ENCODE measurements at places on chromosomes 6 and 20.
A peak's percentile ranks its signal among the peaks of the same experiment; 100 is the strongest.

DNA sequence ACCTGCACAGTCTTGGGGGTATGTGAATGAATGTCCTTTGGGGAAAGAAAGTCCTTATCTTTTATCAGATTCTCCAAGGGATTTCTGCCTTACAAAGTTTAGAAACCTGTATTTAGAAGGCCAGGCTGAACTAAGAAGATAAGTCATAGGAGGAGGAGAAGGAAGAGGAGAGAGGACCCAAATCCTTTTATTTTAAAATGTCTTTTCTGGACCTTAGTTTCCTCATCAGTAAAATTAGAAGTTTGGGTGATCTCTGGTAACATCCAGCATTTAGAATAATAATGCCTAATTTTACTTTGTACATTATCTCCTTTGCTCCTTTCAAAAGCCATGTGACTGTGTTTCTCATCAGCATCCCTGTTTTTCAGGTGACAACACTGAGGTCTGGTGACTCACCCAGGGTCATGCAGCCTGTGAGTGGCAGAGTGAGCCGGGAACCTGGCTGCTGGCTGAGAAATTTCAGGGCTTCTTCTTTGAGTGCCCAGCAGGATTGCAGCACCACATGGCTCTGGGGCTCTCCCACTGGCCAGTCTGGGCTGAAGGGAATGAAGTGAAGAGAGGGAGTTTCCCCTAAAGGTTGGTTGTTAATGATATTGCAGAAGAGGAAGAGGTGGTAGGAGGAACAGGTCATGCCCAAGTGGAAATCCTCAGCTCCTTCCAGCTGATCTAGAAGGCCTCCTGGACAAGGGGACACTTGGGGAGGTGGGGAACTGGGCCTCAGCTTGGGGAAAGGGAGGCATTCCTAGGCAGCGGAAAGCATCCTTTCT, 34.0 kb downstream of the VEGFA start:
- DNase-seq: no peak

DNA sequence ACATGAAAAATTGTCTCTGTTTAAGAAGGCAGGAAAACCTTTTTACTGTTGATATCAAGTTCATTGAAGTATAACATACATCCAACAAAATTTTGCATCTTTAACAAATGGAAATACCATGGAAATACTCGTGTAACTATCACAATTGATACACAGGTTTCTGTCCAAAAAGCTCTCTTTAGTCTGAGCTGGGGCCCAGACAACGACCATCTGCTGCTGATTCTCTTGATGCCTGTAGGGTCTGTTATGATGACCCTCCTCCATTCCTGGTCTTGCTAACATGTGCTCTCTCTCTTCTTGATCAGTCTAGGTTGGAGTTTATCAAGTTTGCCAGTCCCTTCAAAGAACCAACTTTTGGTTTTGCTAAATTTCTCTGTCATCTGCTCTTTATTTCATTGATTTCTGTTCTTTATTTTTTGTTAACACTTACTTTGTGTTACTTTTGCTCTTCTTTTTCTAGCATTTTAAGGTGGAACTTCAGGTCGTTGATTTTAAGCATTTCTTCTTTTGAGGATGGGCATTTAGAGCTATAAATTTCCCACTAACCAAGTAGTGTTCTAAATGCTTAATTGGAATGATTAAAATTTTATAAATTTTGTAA, 116.8 kb downstream of the PSMB1 start:
- no peak for DNase-seq

DNA sequence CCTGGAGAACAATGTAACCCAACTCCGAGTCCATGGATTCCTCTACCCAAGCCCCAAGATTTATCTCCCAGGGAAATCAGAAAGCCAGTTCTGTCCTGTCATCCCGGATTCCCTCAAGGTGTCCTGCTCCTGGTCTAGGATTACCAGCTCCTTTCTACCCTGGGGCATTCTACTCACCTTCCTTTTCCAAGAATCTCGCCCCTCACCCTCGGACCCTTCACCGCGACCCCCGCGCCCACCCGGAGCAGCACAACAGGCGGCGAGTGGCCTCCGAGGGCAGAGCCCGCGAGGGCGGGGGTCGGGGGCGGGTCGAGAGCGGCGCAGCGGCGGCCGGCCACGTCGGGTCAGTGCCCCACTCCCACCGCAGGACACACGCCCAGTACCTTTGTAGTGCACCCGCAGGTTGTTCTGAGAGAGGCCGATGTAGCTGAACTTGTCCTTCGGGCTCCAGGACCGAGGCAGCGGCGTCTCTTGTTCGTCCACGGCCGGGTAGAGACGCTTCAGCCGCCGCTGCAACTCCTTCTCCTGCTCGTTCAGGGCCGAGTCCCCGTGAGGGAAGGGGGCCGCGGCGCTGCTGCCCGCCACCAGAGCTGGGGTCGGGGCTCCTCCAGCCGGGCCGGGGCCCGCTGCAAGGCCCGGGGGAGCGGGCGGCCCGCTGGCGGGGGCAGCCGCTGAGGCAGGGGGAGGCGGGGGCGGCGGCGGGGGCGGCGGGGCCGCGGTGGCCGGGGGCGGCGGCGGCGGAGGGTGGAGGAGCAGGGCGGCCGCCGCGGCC, 897 bp downstream of the RANBP9 start:
- DNase-seq: peak; percentile 6

DNA sequence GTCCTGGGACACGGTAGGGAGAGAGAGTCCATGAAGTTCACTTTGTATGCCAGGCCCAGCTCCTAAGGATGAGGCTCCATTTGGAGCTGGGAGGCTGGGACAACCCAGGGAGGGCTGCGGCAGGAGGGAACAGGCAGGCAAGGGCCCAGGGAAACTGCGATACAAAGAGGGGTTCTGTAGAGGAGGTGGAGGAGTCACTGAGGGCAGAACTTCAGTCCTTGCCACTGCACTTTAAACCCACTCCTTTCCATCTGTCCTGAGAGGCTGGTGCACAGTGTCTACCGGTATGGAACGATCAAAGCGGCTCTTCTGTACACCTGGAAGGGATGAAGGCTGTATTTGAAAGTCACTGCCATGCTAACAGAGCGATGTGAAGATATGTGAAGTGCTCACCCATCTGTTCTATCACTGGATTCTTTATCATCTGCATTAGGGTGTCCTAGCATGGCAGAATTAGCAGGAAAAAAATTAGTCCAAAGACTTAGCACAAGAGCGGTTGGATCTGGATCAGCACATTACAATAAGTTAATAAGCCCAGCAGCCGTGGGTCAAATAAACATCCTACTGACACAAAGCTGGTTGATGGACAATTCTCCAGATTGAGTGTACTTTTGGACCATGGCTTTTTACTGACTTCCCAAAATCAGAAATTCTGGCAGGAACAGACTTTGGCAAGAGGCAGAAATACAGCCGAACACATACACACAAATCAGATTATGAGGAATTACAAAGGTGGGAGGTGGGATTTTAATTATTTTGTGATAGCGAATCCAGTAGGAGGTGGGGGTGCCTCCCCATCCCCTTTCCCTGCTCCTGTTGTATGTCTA, 20.9 kb upstream of the ZFAND3 start:
- no peak for DNase-seq

DNA sequence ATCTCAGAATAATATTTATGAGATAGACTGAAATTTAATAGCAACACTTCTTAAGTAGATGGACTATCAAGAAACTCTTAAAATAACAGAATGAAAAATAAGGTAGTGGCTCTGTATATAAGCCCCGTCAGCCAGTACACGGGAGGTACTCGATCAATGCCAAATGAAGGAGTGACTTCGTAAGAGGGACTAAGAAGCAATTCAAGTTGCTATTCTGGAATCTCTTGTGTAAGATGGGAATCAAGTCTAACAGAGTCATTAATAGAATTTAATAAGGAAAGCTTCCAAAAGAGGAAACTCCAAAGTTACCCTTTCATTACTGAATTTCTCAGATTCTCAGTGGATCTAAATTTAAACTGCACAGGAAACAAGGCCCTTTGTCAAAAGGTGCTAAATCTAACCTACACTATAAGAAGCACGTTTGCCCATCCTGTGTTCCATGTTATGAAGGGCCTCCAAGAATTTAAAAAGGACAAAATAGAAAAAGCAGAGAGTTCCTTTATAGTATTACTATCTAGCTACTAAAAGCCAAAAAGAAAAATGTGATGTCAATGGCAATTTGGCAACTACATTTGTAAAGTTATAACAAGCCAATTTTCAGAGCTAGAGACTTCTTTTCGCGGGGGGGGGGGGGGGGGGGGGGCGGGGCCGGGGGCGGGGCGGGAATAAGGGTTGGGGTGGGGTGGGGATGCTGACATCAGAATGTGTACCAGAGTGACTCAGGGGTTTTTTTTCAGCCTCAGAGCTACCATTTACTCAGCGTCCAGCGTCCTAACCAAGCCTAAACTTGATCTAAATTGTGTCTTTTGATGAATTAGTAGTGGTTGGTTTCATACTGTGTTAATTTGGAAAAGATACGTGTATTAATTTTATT, 200.6 kb downstream of the GMPR start:
- DNase-seq: no peak

GRCh38 chr20:588476-588875, 21.6 kb downstream of the TCF15 start:
- no peak for DNase-seq

GRCh38 chr6:43981363-43981990, 145.8 kb downstream of the MRPL14 start:
- DNase-seq: no peak

DNA sequence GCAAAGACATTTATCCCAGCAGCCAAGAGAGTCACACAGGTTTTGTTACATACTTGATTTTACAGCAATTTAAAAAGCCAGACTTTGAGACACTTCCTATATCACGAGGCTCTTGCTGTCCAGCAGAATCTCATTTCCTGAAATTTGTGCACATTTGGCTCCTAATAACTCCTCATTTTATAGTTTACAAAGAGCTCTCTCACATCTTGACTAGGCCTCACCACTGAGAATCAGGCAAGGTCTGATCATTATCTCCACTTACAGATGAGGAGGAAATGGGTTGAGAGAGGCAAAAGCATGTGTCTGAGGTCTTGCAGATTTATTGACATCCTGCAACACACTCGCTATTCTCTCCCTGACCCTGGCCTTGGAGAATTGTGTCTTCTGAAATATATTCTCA, 426.8 kb downstream of the MAFB start:
- no peak for DNase-seq

DNA sequence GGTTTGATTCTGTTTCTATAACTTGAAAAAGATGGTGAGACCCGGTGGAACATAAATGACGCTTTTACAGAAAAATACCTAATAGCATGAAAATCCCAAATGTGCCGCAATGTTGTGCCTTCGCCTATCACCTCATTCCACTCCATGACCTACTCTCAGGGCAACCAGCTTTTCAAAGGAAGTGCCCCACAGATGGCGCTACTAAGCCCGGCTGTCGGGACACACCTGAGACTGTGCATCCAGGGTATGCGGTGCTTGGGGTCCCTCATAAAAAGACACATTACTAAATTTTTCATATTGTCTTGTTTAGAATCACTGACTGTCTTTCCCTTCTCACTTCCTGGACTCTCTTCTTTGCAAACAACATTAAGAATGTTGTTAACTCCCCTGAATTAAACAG, 145.5 kb upstream of the RPS6KA2 start:
- no peak for DNase-seq

GRCh38 chr6:167479901-167480648, 155.2 kb downstream of the TTLL2 start:
- no peak for DNase-seq

- no peak for DNase-seq
Measured at GRCh38 chr6:16292432-16292831, 54.0 kb downstream of the GMPR start.

DNA sequence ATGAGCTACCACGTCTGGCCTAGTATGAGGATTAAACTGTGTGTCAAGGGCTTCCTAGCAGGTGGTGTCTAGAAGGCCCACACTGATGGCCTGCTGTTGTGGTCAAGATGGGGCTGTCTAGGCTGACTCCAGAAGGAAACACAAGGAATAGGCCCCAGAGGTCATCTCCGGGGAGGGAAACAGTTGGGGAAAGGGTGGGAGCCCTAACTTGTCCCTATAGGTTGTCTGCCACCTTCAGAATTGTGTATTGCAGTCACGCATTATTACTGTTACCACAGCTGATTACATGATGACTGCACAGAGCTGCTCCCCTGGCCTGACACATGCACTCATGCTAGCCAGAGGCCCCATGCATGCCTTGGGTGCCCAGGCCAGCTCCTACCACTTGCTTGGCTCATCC, 27.3 kb downstream of the C20orf203 start:
- DNase-seq: no peak

DNA sequence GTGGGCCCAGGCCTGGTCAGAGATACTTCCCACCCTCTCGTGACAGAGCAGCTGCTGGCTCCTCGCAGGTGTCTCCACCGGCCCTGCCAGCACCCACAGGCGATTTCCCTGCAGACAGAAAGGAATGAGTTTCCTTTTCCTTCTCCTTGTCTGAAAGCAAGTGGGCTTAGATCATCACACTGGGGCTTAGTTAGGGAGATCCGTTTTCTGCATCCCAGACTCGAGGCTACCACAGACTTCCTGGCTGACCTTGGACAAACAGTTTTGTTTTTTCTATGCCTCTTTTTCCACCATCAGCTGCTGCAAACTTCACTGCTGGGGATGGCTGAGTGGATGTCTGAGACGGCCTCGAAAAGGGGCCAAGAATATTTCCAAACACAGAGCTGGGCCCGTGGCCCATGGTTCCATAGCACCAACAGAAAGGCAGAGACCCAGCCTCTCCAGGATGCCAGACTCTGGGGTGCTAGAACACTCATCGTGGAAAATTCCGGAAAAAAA, 86.5 kb downstream of the BANF2 start:
- DNase-seq: no peak

GRCh38 chr20:40565001-40565681, 123.9 kb downstream of the MAFB start:
- no peak for DNase-seq

GRCh38 chr6:155340464-155341129, 26.3 kb upstream of the TFB1M start:
- DNase-seq: no peak

- DNase-seq: no peak
Measured at GRCh38 chr20:19992996-19993908, 23.9 kb upstream of the NAA20 start.

GRCh38 chr20:10551732-10552724, 116.9 kb downstream of the SLX4IP start:
- DNase-seq: no peak

GRCh38 chr6:11055127-11055627, 11.1 kb upstream of the ELOVL2 start:
- DNase-seq: no peak

DNA sequence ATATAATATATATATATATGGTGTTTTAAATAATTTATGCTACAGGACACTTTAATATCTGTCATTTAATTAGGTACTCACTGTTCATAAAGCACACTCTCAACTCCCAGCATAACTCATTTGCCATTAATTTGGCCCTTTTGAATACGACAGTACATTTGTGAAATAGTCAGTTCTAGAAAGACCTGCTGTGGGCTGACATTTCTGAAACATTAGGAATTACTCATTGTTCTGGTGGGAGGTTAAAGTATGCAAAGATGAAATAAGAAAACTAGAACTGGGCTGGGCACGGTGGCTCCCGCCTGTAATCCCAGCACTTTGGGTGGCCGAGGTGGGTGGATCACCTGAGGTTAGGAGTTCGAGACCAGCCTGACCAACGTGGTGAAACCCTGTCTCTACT, 497.5 kb downstream of the UTRN start:
- DNase-seq: no peak

DNA sequence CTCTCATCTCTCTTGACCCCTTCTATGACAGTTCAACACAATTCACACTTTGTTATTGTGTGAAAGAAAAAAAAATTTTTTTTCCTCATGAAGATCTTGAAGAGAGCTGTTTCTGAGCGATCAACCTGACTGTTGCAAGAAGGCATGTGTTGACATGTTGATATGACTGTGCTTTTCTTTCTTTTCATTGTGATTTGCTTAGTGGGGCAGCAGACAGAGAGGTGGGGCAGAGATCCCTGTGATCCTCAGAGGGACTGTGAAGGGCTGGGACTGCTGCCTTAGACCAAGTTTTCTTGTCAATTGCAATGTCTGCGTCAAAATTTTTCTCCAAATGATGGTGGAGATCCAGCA, 70.8 kb upstream of the IYD start:
- no peak for DNase-seq

All from stimulated activated CD4-positive, alpha-beta T cell treated with anti-CD3 and anti-CD28 coated beads, Interleukin-2, amount 100 ng/mL, for 4 hours (primary cell).